ENCODE measurements at places on chromosomes 2 and 18.
A peak's percentile ranks its signal among the peaks of the same experiment; 100 is the strongest.

DNA sequence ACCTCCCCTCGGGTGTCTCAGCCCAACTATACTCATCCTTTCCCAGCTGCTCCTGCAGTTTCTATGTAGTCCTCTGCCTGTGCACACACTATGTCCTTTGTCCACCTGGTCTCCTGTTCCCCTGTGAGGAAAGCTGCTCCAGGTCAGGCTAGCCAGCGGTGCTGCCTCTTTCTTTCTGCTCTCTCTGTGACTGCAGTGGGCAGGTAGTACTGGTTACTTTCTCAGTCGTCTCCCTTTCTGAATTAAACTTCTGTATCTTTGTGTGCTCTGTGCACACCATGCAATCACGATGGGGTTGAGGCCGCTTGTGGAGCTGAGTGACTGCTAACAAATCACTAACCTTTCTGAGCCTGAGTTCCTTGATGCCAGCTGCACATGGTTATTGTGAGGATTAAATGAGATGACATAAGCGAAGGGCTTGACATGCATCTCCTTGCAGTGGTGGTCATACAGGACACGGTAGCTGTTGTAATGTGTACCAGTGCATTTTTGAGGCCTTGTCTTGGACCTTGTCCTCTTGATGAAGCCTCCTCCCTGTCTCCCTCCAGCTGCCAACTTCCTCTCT lies 3.5 kb downstream of the FARP2 start:
- DNase-seq = no peak

DNA sequence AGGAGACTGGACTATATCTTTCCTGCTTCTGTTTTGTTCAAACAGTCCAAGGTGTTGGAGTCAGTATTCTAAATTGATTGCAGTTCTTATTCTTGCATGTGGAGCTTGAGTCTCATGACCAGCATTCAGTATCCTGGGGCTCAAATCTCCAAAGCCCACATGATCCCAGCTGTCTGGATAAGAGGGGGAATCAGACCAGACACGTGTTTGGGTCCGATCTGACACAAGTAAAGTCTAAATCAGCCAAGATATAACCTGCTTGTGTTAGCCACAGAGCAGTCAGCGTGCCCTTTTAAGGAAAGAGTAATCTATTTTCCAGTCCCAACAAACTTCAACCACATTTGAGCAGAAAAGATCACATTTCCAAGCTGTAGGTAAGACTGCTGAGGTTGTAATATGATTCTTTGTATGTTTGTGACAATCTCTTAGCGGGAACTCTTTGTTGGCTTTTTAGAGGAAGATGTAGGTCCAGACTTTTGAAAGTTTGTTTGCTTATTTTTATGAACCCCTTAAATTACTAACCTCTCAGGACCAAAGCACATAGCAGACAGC lies 334.6 kb downstream of the SLC4A3 start:
- DNase-seq = no peak

DNA sequence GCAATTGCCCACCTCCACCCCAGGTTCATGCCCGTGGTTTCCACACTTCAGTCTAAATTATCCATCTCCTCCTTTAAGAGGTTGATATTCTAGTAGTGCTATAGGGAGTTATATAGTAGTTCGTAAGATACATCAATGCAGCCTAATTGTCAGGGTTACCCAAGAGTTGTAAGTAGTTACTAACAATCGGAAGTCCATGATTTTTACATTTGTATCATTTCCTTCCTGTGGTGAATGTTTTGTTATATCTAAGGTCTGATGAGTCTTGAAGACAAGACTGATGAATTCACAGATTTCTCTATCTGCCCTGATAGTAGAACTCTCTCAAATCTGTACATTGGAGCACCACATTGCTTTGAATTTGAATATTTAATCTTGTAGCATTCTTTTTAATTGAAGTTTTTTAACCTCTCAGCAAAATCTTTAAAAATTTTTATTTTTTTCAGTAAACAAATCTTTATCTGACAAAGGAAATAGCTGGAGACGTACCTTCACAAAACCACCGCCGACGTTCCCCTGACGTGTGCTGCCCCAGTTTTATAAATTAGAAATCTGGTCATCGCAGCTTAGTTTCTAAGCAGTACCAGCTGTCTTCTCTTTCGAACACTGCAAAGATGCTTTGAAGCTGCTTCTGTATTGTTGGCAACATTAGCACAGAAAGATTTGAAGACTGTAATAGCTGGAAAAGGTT lies 264.5 kb downstream of the SOCS6 start:
- DNase-seq = peak; percentile 13

- no peak for DNase-seq
These were observed 305.0 kb upstream of the ERBB4 start for GRCh38 chr2:212843409-212844199.

GRCh38 chr2:27737676-27738348 lies 33.7 kb upstream of the MRPL33 start:
- DNase-seq = no peak

GRCh38 chr2:72497763-72498162 lies 328.1 kb downstream of the EXOC6B start:
- DNase-seq = no peak

- DNase-seq = no peak
These were observed 1262.2 kb upstream of the PIK3C3 start for GRCh38 chr18:40692871-40693270.

DNA sequence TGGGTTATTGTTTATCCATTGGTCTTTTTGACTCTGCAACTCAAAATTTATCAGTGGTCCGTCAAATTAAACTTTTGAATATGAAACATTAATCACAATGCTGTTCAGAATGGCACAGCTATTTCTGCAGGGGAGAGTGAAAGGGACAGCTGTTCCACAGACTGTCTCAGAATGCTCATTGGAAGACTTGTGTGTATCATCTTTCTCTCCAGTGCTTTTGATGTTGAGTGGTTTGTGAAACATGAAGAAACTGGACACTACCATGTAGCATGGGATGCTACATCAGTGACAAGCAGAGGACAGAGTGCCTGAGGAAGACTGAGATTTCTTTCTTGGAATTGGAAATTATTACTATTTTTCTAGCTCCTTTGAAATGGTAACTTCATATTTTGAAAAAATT lies 115.7 kb downstream of the PLCL1 start:
- no peak for DNase-seq

- DNase-seq = no peak
These were observed 24.8 kb downstream of the ESCO1 start for GRCh38 chr18:21575656-21576055.

DNA sequence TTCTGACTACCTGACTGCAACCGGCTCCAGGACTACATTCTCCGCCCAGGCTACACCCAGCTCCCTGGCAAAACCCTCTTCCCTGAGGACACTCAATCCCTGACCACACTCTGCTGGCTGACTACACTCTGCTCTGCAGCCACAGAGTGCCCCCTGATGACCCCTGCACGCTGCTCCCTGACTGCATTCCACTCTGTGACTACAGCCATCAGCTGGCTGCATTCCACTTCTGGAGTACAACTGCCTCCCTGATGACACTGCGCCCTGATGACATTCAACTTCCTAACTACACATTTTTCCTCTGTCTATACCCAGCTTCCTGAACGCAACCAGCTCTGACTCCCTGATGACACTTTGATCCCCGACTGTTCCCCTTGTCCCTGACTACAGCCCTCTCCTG lies 71.3 kb upstream of the NRXN1 start:
- no peak for DNase-seq

DNA sequence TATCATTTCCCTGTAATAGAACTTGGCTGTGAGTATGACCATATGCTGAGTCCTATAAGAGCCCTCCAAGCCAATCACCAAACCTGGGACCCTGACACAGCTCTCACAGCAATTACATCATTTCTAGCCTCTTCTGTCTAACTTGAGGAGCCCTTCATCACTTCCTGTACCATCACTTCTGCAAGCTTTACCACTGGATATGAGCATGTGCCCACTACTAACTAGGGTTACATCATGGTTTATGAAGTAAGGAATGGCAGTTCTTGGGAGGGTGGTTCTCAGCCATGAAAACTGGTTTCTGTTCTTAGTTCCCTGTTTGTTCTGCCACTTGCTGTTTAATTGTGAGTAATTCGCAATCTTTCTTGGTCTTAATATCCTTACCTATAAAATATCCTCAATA lies 31.0 kb upstream of the EPB41L3 start:
- DNase-seq = no peak

- DNase-seq = no peak
These were observed 86.9 kb downstream of the PLEKHM3 start for GRCh38 chr2:207938415-207938814.

DNA sequence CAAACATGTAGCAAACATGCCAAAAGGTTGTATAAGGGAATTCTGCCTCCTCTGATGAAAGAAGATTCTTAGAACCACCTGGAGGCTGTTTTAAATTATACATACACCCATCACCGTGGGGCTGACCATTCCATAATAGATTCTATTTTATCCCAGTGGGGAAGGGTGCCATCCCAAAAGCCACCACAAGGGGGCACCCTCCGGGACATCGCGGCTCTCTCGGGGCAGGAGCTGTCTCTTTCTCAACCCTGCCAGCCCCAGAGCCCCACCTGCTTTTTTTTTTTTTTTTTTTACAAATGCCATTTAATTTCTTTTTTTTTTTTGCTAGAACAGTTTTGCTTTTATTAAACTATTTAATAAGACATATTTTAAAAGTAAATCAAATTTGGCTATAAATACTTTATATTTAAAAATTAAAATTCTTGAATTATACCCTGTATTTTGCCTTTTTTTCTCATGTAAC lies 8.6 kb upstream of the MTCL1 start:
- peak; percentile 69 for DNase-seq

DNA sequence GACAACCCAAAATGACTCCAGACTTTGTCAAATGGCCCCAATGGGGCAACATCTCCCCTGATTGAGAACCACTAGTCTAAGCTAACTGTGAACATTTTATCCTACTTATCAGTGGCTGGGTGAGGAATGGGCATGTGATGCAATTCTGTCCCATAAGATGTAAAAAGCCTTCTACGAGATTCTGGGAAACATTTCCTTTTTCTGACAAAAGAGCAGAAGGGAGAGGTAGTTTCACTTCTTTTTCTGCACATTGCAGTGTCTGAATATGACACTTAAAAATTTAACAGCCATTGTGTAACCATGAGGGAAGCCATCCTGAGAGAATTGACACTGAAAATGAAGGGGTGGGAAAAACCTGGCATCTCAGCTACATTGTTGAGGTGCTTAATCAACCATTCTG lies 17.3 kb upstream of the MARCHF4 start:
- DNase-seq = no peak

DNA sequence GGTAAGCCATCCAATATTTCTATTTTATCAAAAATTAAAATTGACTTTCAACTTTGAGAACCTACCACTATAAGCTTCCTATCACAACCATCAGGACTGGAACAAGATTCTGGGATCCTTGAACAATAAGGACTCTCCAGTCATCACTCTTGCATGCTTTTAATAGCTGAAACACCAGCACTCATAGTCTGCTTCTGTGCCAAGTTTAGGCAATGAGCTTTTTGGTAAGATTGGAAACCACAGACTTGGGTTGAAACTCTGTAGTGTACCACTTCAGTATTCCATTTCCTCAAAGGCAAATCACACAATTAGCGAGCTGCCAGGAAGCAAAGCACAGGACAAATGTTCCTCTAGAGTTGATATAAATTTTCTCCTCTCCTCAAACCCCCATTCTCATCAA lies 1065.8 kb upstream of the SLC39A10 start:
- DNase-seq = no peak

GRCh38 chr2:107436281-107436680 lies 390.4 kb upstream of the RGPD4 start:
- no peak for DNase-seq

DNA sequence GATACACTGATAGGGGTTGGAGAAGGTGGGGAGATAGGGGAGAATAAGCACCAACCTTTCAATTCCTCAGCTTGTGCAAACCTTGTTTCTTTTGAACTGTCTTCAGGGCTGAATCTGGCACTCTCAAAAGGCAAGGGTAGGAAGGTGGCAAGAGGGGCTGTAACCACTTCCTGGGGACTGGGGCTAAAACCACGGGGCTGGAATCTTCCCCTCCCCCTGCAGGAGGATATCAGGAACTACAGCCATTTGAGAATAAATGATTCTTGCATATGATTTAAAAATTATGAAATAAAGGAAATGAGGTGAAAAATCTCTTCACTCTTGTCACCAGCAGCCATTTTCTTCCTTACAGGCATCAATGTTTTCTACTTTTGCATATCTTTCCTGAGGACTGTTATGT lies 50.8 kb downstream of the ATOH8 start:
- peak; percentile 15 for DNase-seq

GRCh38 chr2:147844697-147845410 lies at the start of gene ACVR2A:
Gene ACVR2A (plus strand): TSS chr2:147845029. CDS start chr2:147845153, 124 bp downstream.
- peak; percentile 38 for DNase-seq

Measured in CD4-positive, alpha-beta T cell treated with Interleukin-4 for 4 hours (primary cell).